SHP77 (cell line): ENCODE measurements at places on chromosomes 7 and 10.

DNA sequence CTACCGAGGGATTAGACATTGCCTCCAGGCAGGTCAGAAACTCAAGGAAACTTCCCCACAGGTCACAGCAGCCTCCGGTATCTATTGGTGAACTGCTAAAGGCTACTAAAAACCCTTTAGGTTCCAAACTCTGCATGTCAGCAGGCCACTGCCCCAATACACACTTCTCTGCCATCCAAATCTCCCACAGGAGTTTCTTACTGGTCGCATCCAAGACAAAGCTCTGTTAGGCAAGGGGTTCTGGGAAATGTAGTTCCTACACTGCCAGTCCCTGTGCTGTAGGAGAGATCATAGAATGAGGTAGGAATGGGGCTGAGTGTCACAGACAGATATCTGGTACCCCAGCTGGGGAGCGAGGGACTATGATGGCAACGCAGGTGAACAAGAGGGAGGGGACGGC, 757.0 kb upstream of the C7orf33 start:
- no peak for DNase-seq

- peak; percentile 58 for DNase-seq
Measured at GRCh38 chr7:91089382-91089963, 174.8 kb upstream of the FZD1 start.

GRCh38 chr10:77678146-77678545, 40.5 kb upstream of the KCNMA1 start:
- DNase-seq: no peak

- DNase-seq: no peak
Measured at GRCh38 chr7:50923476-50923875, 140.8 kb upstream of the GRB10 start.

- DNase-seq: no peak
Measured at GRCh38 chr7:158815083-158815799, 14.1 kb downstream of the ESYT2 start.

GRCh38 chr10:132066186-132066585, 440 bp downstream of the JAKMIP3 start:
- DNase-seq: peak; percentile 14

DNA sequence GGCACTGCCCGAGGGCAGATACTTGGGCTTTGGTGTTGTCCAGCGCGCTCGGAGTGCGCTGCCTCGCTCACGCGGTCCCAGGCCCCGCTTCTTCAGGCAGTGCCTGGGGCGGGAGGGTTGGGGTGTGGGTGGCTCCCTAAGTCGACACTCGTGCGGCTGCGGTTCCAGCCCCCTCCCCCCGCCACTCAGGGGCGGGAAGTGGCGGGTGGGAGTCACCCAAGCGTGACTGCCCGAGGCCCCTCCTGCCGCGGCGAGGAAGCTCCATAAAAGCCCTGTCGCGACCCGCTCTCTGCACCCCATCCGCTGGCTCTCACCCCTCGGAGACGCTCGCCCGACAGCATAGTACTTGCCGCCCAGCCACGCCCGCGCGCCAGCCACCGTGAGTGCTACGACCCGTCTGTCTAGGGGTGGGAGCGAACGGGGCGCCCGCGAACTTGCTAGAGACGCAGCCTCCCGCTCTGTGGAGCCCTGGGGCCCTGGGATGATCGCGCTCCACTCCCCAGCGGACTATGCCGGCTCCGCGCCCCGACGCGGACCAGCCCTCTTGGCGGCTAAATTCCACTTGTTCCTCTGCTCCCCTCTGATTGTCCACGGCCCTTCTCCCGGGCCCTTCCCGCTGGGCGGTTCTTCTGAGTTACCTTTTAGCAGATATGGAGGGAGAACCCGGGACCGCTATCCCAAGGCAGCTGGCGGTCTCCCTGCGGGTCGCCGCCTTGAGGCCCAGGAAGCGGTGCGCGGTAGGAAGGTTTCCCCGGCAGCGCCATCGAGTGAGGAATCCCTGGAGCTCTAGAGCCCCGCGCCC, at the start of gene NPY:
NPY (plus strand) TSS at position 294 of the 802 bp plus-strand sequence. CDS start 1,051 bp downstream, outside the sequence.
- no peak for DNase-seq

DNA sequence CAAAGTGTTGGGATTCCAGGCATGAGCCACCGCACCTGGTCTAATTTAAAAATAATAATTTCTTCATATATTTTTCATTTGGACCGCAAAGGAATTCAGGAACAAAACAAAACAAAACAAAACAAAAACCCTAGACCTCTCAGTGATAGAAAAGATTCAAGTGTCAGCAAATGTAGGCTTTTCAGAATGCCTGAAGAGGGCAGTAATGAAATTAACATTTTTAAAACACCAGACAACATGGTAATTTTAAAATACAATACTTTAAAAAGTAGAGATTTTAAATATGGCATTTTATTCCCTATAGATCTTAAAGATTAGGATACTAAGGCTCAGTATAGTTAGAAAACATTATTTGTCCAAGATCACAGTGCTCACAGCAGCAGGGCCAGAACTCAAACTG, 36.6 kb downstream of the DNMBP start:
- no peak for DNase-seq

DNA sequence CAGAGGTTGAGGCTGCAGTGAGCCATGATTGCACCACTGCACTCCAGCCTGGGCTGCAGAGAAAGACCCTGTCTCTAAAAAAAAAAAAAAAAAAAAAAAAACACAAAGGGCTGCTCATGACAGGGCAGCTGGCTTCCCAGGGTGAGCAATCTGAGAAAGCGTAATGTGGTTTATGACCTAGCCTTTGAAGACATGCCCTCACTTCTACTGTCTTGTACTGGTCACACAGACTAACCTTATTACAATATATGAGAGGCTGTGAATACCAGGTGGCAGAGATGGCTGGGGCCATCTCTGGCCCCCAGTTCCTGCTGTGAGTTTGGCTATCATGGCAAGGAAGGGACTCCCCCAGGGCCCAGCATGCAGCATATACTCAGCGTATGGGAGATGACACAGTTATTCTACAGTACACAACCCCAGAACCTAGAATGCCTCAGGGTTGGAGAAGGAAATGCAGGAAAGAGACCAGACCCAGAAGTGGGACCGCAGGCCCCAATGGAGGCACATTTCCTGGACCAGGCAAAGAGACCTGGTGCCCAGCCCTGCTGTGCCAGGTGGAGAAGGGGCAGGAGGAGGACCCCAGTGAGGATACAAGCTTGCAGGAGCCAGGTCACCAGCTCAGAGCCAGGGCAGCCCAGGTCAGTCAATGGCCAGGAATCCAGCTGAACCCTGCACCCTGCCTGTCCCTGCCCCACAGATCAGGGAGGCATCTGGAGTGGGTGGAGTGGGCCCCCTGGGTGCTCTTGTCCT, 26.3 kb downstream of the NPTX2 start:
- no peak for DNase-seq

DNA sequence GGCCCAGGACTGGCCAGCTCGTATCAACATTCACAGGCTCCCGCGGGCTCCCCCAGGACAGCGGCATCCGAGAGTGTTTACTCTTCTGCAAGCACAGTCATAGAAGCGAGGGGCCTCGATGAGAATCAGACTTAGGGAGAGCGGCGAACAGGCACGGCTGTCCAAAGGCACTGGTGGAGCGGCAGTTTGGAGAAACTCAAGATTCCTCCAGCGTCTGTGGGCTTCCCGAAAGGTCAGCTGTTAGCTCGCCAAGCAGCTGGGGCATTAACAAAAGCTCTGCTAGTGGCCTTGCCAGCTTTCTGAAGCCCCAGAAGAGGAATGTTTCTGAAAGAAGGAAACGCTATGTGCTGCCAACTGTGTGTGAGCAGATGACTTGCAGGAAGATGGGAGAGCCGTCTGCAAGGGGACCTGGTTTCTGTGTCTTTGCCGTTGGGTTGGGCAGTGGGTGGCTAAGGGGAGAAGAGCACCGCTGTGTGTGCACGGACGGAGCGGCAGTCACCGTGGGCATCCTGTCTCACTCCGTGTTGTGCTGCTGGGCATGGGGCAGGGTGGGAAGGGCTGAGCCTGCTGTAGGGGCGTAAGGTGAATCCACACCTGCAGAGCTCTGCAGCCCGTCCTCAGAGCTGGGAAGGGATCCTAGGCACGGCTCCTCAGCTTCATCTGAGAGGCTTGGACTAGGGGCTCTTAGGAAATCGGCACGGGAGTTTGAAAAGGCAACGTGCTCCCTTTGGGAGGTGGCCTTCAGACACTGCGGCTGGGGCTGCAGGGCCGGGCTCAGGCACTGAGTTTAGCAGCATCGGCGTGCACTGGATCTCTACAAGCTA, 42.1 kb downstream of the AMZ1 start:
- no peak for DNase-seq

- DNase-seq: peak; percentile 31
Measured at GRCh38 chr7:37853468-37853867, 5.1 kb downstream of the NME8 start.

DNA sequence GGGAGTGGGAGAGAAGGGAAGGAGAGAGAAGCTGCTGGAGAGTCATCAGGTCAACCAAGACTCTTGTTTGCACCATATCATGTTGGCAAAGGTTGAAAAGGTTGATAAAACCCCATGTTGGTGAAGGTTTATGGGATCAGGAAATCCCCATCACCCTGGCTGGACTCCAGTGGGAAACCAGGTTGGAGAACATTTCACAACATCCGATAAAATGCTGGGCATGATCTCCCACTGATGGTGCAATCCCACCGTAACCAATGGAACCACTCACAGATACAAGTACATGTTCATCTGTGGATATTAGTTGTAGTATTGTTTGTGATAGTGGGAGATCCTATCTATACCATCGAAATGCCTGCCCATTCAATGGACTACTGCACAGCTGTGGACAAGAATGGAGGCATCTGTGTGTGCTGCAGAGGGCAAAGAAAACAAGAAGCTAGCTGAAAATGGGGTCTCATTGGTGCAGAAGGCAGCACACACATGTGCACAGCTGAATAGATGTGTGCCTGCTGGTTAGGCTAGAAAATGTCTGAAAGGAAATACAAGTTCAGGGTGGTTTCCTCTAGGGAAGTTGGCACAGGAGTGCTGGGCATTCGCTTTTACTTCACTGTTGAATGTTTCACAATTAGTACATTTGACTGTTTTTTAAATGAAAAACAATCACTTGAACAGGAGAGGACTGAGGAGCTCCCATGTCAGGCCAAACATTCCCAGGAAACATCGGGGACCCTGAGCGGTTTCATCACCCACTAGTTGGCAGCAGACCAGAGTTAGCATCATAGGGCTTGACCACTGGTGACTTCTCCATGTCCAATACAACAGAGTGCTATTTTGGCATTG, 80.4 kb upstream of the MGMT start:
- DNase-seq: no peak

GRCh38 chr7:10040674-10041073, 933.0 kb upstream of the PHF14 start:
- no peak for DNase-seq

DNA sequence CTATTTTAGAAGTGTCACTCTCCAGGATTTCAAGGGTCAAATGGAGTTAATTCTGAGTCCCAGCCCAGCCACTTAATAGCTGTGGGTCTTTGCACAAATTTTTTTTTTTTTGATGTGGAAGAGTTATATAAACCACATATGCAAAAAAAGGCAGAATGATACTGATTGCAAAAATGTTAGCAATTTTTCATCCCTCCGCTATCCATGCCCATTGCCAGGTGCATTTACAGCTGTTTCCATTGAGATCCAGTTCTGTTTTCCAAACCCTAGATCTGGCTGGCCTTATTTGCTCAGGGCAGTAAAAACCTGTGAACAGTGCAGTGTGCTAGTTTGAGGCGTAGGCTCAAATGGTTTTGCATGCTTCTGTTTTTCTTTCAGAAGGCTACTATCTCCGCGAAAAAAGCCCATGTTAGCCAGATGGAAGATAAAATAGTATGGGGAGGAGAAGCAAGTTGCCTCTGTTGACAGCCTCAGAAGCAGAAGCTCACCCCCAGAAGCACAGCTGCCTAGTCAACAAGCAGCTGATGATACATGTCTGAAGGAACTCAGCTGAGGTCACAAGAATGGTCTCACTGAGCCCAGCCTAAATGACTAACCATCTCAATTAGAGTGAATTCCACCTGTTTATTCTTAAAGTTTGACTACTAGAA, 997 bp upstream of the ZNF138 start:
- DNase-seq: no peak

DNA sequence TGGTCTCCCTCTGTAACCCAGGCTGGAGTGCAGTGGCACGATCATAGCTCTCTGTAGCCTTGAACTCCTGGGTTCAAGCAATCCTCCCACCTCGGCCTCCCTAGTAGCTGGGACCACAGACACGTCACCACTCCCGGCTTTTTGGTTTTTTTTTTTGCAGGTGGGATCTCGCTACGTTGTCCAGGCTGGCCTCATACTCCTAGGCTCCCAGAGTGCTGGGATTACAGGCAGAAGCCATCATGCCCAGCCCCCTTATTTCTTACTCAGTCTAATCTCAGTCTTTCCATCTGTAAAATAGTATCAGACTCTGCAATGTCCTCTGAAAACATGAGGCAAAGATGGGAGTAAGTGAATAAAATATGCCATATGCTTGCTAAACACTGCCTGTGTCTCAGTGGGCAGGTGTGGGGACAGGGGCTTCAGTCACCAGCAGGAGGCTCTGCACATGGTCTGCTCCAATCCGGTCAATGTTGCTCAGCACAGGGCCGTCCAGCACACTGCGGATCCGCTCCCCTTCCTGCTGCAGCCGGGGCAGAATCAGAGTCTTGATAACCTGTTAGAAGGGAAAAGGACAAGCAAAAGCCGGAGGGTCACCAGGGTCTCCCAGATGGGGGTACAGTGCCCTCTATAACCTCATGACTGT, 8.2 kb downstream of the AP4M1 start:
- no peak for DNase-seq

GRCh38 chr7:50591480-50592438, 26.6 kb upstream of the DDC start:
- DNase-seq: peak; percentile 29

GRCh38 chr10:66538908-66539307, 386.9 kb upstream of the LRRTM3 start:
- DNase-seq: no peak

DNA sequence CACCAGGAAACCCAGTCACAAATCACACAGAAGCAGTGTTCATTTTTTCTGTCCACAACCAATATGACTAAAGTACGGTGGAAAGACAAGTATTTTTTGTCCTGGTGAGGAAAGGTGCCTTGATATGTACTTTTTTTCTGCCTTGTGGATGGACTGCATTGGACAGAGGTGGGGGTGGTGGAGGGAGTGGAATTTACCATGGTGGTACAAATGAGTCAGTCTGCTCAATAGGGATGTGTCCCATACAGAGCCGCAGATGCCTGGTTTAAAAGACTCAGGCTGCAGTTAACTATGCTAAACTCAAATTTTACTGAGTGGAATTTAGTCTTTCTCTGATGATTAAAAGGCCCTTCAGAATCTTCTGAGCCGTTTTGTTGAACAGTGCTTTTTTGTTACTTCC, 674.5 kb upstream of the GALNT17 start:
- DNase-seq: no peak
